Tracheal epithelial cell (primary cell): ENCODE measurements at places on chromosomes 5 and 9. TPM values are rescaled to one million over a fixed set of nuclear protein-coding genes. Genes with fewer than 3 reads are reported as not detected.

The ARL10 gene
- total RNA-seq: 8.4 and 10.7 TPM in 2 replicates

The FCN2 gene
- total RNA-seq: not detected in 2 replicates

The ALDOB gene
- total RNA-seq: not detected in 2 replicates

The ORM2 gene
- total RNA-seq: not detected in 2 replicates

The LCN10 gene
- total RNA-seq: under 0.01 TPM in 1 of 2 replicates, not detected in the other

The RETREG1 gene
- 1.9 and 24.3 TPM in 2 replicates for total RNA-seq

The PCDHB5 gene
- 0.24 and 0.64 TPM in 2 replicates for total RNA-seq

The SHLD3 gene
- 3.6 and 3.9 TPM in 2 replicates for total RNA-seq

The HSPB3 gene
- not detected in 2 replicates for total RNA-seq

The AQP7 gene
- total RNA-seq: not detected in 2 replicates

The SCGB3A2 gene
- not detected in 2 replicates for total RNA-seq

The EMB gene
- 31.3 and 42.6 TPM in 2 replicates for total RNA-seq

The PIP5K1B gene
- total RNA-seq: 2.6 TPM in 1 of 2 replicates, not detected in the other

The MLANA gene
- total RNA-seq: not detected in 2 replicates

The IL17B gene
- total RNA-seq: 0.48 TPM in 1 of 2 replicates, not detected in the other

The SLC4A9 gene
- total RNA-seq: 0.21 TPM in 1 of 2 replicates, not detected in the other

The MAMDC2 gene
- 2.3 and 9.6 TPM in 2 replicates for total RNA-seq

The PHYKPL gene
- total RNA-seq: 16.2 and 24.8 TPM in 2 replicates

The PPP2R2B gene
- 0.48 and 0.64 TPM in 2 replicates for total RNA-seq

The SGCD gene
- total RNA-seq: 0.43 and 0.96 TPM in 2 replicates

The UBE2QL1 gene
- not detected in 2 replicates for total RNA-seq

The PRRT1B gene
- total RNA-seq: not detected in 2 replicates

The LPAR1 gene
- total RNA-seq: 8.5 and 14.5 TPM in 2 replicates

The CCNI2 gene
- under 0.01 and 0.48 TPM in 2 replicates for total RNA-seq

The BHMT2 gene
- 3.9 TPM in 1 of 2 replicates, not detected in the other for total RNA-seq

The TXNDC8 gene
- not detected in 2 replicates for total RNA-seq

The TAF11L14 gene
- total RNA-seq: not detected in 2 replicates

The OTP gene
- not detected in 2 replicates for total RNA-seq
